DMS53 (cell line): ENCODE measurements at places on chromosomes 1 and 21.
A peak's percentile ranks its signal among the peaks of the same experiment; 100 is the strongest.

GRCh38 chr21:16789636-16790035, 723.2 kb upstream of the CXADR start:
- no peak for DNase-seq

- DNase-seq, result no peak
Measured at GRCh38 chr1:112272101-112272772, 123.8 kb upstream of the CTTNBP2NL start.

DNA sequence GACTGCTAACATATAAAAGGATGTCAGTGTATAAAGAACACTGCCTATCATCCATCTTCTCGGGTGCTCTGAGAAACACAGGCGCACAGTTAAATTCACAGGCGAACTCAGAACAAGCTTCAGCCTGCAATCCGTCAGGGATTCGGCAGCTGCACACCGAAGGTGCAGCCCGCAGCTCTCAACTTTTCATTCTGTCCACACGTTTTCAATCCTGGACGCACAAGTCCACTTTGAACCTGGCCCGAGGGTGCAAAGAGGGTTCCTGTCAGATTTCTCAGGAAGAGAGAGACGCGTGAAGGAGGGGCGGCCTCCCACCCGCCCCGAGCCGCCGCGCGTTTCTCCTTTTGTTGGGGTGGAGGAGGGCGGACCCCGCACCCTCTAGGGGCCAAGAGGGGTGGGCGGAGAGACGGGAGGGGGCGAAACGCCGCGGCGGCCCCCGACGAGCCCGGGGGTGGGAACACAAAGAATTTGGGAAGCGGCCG, 724 bp downstream of the DOCK7 start:
- peak; percentile 78 for DNase-seq

GRCh38 chr1:1911350-1912041, 3.6 kb upstream of the CALML6 start:
- no peak for DNase-seq

GRCh38 chr1:26603856-26604255, 74.3 kb downstream of the RPS6KA1 start:
- no peak for DNase-seq

DNA sequence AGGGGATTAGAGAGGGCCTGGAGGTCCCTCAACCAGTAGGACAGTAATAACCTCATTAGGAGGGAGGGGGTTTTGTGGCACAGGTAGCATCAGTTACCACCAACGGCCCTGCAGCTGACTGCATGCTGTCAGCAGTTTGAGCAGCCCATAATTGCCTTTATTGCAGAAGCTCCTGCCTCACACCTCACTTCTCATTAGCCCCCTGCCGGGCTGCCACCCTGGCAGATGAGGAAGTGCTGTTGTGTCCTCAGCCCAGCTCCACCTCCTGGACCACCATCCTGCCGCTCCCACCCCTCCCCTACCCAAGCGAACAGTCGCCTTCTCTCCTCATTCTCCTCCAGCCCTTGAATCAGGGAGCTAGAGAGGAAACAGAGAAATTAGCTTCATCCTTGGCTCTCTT, 237.4 kb downstream of the LMX1A start:
- no peak for DNase-seq
